ENCODE measurements at places on chromosomes 6 and 20.
A peak's percentile ranks its signal among the peaks of the same experiment; 100 is the strongest.

DNA sequence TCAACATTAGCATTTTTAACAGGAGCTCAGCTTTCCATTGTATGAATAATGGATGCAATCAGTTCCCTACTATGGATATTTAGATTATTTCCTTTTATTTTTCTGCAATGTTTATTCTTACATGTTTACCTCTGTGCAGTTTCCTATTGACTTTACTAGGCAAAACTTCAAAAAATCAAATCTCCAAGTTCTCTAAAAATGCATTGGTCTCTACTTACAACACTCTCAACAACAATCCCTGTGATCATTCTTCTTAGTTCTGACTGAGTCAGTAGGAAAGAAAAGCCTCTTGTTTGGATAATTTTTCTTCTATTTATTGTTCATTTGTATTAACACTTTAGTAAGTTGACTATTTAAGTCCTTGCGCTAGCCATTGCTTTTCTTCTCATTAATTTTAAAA lies 126.1 kb downstream of the KIF13A start:
- no peak for DNase-seq

DNA sequence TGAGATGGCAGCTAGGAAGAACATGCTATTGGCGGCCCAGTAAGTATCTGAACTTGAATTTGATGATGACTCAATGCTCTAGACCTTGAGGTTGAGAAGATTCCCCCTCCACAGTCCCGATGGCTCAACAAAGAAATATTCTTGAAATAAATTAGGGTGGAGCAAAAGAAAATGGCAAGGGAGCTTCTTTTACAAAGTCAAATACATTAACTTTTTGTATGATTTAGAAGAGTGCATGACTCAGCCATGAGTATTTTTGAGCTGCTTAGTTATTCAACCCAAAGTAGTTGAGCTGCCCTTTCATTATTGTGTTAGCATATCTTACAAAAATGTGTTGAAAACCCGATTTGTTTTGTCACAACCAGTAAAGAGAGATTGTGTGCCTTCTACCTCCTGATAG lies 7.6 kb downstream of the TFAP2C start:
- peak; percentile 54 for DNase-seq

GRCh38 chr20:53813636-53814035 lies 220.0 kb upstream of the ZNF217 start:
- DNase-seq = no peak

- peak; percentile 44 for DNase-seq
These were observed 911 bp downstream of the CDK19 start for GRCh38 chr6:110814102-110815014.

- no peak for DNase-seq
These were observed 163.1 kb downstream of the ISM1 start for GRCh38 chr20:13384132-13384531.

- DNase-seq = no peak
These were observed 130.9 kb upstream of the DEFB112 start for GRCh38 chr6:50180646-50181045.

- DNase-seq = no peak
These were observed 119.7 kb upstream of the ZFP64 start for GRCh38 chr20:52311209-52311794.

Measured in HCEC 1CT (cell line).